ENCODE measurements at places on chromosomes 11 and 22.

DNA sequence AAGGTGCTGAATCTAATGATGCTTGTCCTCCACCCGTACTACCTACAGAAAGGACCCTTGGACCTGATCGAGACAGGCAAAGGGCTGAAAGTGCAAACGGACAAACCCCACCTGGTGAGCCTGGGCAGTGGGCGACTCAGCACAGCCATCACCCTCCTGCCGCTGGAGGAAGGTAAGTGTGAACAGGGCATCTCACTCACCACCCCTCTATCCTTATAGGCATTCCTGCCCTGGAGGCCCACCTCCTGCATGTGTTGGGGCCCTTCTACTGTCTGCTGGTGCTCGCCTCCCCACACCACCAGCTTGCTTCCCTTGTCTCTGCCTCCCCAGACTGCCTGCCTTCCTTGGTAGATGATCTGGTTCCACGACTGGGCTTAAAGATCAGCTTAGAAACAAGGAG is 7.1 kb downstream of the PHLDB1 start:
- DNase-seq: no peak

DNA sequence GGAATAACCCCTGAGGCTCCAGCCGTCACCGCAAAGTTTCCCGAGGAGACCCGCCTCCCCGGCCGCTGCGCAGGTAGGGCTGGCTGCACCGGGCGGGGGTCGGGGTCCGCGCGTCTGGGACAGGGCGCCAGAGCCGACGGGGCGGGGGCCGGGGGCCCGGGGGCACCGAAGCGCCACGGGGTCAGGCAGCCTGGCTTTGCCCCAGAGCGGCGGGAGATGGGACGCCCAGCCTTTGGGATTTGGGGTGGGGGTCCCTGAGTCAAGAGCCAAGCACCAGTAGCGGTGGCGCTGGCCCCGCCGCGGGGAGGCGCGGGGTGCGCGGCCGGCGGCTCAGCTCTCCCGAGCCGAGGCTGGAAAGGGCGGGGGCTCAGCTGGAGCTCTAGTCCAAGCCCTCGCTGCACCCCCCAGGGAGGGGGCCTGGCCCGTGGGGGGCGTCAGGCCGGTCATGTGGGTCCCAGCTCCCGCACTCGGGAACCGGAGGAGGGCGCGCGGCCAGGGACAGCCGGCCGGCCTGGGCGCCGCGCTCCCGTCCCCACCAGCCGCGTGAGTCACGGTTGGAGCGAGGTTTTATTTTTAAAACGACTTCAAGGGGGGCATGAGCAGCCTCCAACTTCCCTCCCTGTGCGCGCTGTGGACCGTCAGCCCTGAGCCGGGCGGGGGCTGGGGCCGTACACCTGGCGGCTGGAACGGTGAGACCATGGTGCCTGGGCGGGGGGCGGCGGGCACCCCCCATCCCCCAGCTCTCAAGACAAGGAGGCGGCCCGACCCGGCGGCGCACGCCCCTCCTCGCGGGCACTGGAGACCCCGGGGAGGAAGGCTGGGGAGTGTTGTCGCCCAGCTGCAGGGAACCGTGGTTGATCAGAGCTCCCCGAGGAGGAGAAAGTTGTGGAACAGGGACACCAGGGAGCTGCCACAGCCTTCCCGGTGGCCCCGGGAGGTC is 626 bp downstream of the FLRT1 start:
- DNase-seq: no peak

GRCh38 chr11:2366276-2366675 is 10.8 kb upstream of the CD81 start:
- no peak for DNase-seq

DNA sequence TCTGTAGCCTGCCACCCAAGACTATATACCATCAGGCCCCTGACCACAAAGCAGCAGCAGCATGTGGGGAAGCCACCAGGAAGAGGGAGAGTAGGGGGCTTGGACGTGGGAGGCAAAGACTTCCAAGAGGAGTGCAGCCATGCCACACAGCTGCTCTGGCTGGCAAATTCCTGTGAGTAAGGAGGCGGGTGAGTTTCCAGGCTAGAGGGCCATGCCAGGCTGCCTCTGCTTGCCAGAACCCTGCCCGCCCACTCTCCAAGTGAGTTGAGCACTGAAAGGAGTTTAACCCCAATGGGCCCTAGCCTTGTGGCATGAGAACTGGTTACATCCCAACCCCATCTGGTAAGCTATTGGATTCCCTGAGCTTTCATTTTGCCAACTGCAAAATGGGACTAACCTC is 4.7 kb upstream of the DGAT2 start:
- no peak for DNase-seq

DNA sequence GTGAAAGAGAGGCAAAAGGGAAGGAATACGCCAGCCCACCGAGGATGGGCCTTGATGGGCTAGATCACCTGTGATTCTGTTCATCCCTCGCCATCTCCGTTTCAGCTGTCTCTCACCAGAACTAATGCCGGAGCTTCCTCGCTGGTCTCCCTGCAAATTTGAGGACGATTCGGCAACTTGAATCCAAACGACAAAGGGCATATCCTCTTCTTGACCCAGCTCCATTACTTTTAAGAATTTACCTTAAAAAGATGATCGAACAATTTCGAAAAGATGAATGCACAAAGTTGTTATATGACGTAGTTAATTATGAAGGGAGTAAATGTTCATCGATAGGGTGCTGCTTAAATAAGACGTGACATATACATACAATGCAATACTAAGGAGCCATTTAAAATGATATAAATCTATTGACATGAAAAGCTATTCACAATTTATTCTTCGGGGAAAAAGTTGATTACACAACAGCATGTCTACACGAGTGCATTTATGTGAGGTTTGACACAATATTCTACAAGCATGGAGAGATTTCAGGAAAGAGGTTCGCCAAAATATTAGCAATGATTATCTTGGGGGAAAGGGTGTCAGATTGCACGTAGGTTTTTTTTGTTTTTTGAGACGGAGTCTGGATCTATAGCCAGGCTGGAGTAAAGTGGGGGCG is 937 bp upstream of the FAM168A start:
- no peak for DNase-seq
